Small intestine (tissue), 16 donors: ENCODE measurements at places on chromosomes 16 and 17. TPM values are rescaled to one million over a fixed set of nuclear protein-coding genes. Genes with fewer than 3 reads are reported as not detected.

RNF157 gene
- polyA plus RNA-seq = 25.0 TPM

SAT2 gene
- polyA plus RNA-seq = 350 TPM

PRMT7 gene
- polyA plus RNA-seq = 13.8 TPM

GFAP gene
- 0.32 TPM for polyA plus RNA-seq

MEIOC gene
- not detected for polyA plus RNA-seq

MYLK3 gene
- 0.81 TPM for polyA plus RNA-seq

TAOK1 gene
- 18.8 TPM for polyA plus RNA-seq

KRT24 gene
- not detected for polyA plus RNA-seq

GCSH gene
- 2.7 TPM for polyA plus RNA-seq

EFNB3 gene
- not detected for polyA plus RNA-seq

ATP2C2 gene
- polyA plus RNA-seq = 4.0 TPM

KRTAP2-1 gene
- not detected for polyA plus RNA-seq

KRTAP4-5 gene
- not detected for polyA plus RNA-seq

RPAIN gene
- 27.3 TPM for polyA plus RNA-seq

PIK3R5 gene
- polyA plus RNA-seq = 1.3 TPM

KCNH6 gene
- 8.0 TPM for polyA plus RNA-seq

OR1A2 gene
- polyA plus RNA-seq = not detected

HOXB4 gene
- not detected for polyA plus RNA-seq

CNGB1 gene
- polyA plus RNA-seq = not detected

TAT gene
- polyA plus RNA-seq = 0.54 TPM

CIBAR2 gene
- 0.04 TPM for polyA plus RNA-seq

SEC14L5 gene
- polyA plus RNA-seq = 0.27 TPM

FKBP10 gene
- polyA plus RNA-seq = 0.67 TPM

KRT27 gene
- polyA plus RNA-seq = not detected

CCL13 gene
- polyA plus RNA-seq = 0.07 TPM

DHRS7C gene
- not detected for polyA plus RNA-seq

GLTPD2 gene
- polyA plus RNA-seq = 21.2 TPM

KCNG4 gene
- polyA plus RNA-seq = not detected

G6PC1 gene
- 12.1 TPM for polyA plus RNA-seq

NPIPA7 gene
- polyA plus RNA-seq = 13.8 TPM

HOXB8 gene
- polyA plus RNA-seq = 0.12 TPM

SNX20 gene
- 0.22 TPM for polyA plus RNA-seq

AATK gene
- polyA plus RNA-seq = 33.1 TPM

MT1E gene
- polyA plus RNA-seq = 86.2 TPM

GAN gene
- 2.5 TPM for polyA plus RNA-seq

PROCA1 gene
- 5.4 TPM for polyA plus RNA-seq

SLC38A8 gene
- 0.33 TPM for polyA plus RNA-seq

CCDC144A gene
- polyA plus RNA-seq = not detected
